Immature natural killer cell (primary cell): ENCODE measurements at places on chromosomes 12 and 14. TPM values are rescaled to one million over a fixed set of nuclear protein-coding genes. Genes with fewer than 3 reads are reported as not detected.
A peak's percentile ranks its signal among the peaks of the same experiment; 100 is the strongest.

DNA sequence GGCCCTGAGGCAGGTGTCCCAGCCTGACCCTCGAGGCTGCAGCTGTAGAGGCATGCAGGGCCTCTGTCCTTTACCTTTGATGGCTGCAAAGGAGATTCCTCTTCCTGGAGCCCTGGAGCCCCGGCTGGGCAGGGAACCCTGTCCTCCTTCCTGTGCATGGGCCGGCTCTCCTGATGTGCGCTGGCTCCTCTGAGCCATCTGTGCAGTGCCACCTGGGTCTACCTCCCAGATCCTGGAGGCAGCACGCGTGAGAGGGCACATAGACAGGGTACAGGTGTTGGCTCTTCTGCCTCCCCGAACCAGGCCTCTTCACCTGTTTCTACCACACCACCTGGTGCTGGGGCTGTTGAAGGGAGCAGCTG, 115.1 kb downstream of the BEGAIN start:
- H3K4me1 ChIP-seq = no peaks in the 10 kb centered on the region
- peaks cover 1% of the 10 kb centered on the region for H3K27me3 ChIP-seq

DNA sequence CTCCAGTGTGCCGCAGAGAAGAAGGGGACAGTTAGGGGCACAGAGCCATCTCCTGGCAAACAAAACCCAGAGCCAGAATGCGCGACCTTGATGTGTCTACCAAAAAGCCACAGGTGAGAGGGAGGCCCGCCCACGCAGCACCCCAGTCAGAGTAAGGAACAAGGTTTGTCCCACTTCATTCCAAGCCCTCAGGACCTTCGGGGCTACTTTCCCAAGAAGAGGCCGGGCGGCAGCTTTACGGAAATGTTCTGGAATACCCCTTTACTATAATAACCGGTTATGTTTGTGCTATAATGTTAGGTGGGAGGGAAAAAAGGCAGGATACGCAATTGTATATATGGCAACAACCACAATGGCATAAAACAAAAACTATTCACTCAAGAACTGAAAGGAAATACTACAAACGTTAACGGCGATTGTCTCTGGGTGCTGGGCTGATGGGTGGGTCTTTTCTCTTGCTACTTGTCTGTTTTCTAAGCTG, 12.3 kb downstream of the CCDC88C start:
- H3K27me3 ChIP-seq = no peaks in the 10 kb centered on the region
- peak; percentile 53 for DNase-seq
- H3K4me3 ChIP-seq = peak overlapping the region; percentile 91
- peaks cover 97% of the 10 kb centered on the region for H3K4me1 ChIP-seq

DNA sequence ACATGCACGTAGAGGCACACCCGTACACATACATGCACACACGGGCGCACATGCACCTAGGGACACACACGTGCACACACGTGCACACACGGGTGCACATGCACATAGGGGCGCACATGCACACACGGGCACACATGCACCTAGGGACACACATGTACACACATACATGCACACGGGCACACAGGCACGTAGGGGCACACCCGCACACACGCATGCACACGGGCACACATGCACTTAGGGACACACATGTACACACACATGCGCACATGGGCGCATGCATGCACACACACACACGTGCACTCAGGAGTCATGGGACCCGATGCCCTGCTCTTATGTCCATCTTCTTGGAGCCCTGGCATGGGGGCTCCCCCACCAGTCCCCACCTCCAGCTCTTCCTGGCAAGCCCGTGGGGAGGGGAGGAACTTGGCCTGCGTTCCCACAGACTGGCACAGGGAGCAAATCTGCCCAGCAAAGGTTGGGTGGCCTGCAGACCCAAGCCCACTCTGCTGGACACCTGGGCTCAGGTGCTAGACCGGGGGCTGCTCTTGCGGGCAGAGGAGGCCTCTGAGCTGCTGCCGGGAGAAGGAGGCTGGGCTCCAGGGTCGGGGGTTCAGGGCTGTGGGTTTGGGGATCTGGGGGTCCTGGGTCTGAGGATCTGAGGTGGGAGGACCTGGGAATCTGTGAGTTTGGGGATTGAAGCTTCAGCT, 51.4 kb downstream of the KIF26A start:
- H3K27me3 ChIP-seq = peaks cover 1% of the 10 kb centered on the region
- H3K27ac ChIP-seq = no peak overlapping the region
- H3K36me3 ChIP-seq = no peaks in the 10 kb centered on the region
- no peaks in the 10 kb centered on the region for H3K4me1 ChIP-seq
- no peak overlapping the region for H3K4me3 ChIP-seq
- DNase-seq = no peak

GRCh38 chr14:92173668-92174067, 51.9 kb downstream of the CPSF2 start:
- H3K27ac ChIP-seq = no peak overlapping the region
- no peak overlapping the region for H3K4me3 ChIP-seq
- H3K4me1 ChIP-seq = no peaks in the 10 kb centered on the region
- peaks cover 4% of the 10 kb centered on the region for H3K36me3 ChIP-seq
- DNase-seq = no peak

DNA sequence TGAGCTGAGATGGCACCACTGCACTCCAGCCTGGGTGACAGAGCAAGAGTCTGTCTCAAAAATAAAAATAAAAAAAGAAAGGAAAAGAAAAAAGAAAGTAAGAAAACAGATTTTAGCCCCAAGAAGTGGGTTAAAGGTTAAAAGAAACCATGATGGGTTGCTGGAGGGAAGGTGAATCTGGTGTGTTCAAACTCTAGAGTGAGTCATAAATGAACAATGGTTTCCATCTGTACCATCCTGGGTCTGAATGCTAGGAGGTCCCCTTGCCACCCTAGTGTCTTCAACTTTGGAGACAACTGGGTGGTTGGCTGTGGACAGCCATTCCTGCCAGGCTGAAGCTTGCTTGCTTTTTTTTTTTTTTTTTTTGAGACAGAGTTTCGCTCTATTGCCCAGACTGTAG, 1.6 kb upstream of the RPS26 start:
- peaks cover 7% of the 10 kb centered on the region for H3K27me3 ChIP-seq
- H3K27ac ChIP-seq = no peak overlapping the region
- H3K4me1 ChIP-seq = peaks cover 35% of the 10 kb centered on the region
- DNase-seq = no peak
- H3K36me3 ChIP-seq = peaks cover 11% of the 10 kb centered on the region

- H3K4me1 ChIP-seq = no peaks in the 10 kb centered on the region
- no peak for DNase-seq
- H3K27ac ChIP-seq = no peak overlapping the region
- no peaks in the 10 kb centered on the region for H3K27me3 ChIP-seq
These were observed 42.5 kb upstream of the C14orf180 start for GRCh38 chr14:104536942-104537612.

- peaks cover 4% of the 10 kb centered on the region for H3K27me3 ChIP-seq
- no peak overlapping the region for H3K4me3 ChIP-seq
- peaks cover 8% of the 10 kb centered on the region for H3K36me3 ChIP-seq
- H3K4me1 ChIP-seq = no peaks in the 10 kb centered on the region
These were observed 131.0 kb downstream of the TTC8 start for GRCh38 chr14:88955455-88955854.

SIX6 gene
- not detected for polyA plus RNA-seq
